ENCODE measurements at places on chromosomes 16 and 17.

DNA sequence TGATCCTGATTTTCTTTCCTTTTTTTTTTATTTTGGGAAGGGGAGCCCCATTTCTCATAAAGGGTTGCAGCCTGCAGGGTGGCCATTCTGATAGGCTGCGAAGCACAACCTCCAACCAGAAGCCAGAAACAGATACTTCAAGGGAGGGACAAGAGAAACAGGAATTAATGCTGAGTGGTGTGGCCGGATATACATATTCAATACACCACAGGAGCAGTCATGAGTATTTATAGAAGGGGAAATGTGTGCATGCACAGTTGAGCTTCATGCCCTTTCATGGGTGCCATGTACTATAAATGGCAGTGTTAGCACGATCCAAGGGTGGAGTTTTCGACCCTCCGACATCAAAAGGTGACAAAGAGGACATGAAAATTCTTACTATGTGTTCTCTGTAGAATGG, 320.8 kb downstream of the CBLN1 start:
- no peak for DNase-seq

GRCh38 chr17:48612854-48613691, 2.0 kb downstream of the HOXB8 start:
- DNase-seq = no peak

- no peak for DNase-seq
Measured at GRCh38 chr17:80905586-80906230, 85.9 kb upstream of the CHMP6 start.

GRCh38 chr17:78458736-78459335, 80.4 kb downstream of the PGS1 start:
- no peak for DNase-seq

- DNase-seq = no peak
Measured at GRCh38 chr17:48290378-48290777, 139.6 kb downstream of the SKAP1 start.

DNA sequence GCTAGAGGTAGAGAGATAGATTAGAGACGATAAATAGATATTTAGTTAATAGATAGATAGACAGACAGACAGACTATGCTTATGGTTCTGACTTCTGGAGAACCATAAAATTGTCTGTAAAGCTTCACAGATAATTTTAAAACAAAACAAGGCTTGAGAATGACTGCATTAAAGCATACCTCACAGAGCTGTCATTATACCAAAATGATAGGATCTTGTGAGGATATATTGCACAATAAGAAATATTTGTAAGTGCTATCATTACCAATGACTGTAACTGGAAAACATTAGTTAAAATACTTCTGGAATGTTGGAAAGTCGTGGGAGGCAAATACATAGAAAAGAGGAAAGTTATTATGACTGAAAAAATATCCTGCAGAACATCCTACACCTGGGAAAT, 3.6 kb upstream of the OR1E1 start:
- DNase-seq = no peak

- DNase-seq = peak; percentile 21
Measured at GRCh38 chr17:17890773-17891759, 54.3 kb upstream of the SREBF1 start.

GRCh38 chr17:71203953-71204352, 916.9 kb upstream of the SOX9 start:
- DNase-seq = no peak

DNA sequence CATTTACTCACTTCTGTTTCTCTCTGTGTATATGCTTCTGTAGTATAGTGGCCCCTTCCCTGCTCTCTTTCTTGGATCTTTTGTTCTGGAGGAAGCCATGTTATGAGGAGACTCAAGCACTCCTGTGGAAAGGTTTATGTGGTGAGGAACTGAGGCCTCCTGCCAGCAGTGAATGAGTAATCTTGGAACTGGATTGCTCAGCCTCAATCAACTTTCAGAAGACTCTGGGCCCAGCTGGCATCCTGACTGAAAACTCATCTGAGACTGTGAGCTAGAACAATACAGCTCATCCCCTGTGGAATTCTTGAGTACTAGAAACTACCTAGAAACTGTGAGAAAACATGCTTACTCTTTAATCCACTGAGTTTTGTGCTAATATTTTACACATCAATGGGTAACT, 133.1 kb upstream of the ZKSCAN2 start:
- no peak for DNase-seq

GRCh38 chr16:80554033-80554432, 13.2 kb downstream of the DYNLRB2 start:
- no peak for DNase-seq

- DNase-seq = no peak
Measured at GRCh38 chr17:9645851-9646545, 681 bp downstream of the USP43 start.

- no peak for DNase-seq
Measured at GRCh38 chr16:16146380-16147315, 76.6 kb downstream of the ABCC6 start.

DNA sequence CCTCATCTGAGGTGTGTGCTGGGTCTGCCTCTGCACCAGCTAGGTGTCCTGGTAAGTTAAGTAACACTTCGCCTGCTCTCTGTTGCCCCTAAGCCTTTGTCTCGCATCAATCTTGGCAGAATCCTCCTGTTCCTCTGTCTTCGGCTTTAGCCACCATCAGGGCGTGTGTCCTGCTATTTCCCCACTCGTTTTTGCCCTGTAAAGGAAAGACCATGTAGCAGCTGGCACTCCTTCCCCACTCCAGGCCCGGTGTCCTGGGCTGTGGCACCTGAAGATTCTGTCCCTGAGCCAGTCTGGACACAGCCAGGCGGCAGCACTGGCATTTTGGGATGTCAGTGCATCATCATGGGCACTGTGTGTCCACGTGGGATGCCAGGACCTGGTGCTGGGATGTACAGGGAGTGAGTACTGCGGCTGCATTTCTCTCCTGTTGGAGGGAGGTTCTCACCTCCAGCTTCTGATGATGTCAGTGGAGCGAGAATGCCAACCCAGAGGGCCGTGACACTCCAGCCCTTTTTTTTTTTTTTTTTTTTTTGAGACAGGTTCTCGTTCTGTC, 26.2 kb upstream of the FOXK2 start:
- no peak for DNase-seq

- no peak for DNase-seq
Measured at GRCh38 chr17:17833658-17834357, 3.0 kb downstream of the SREBF1 start.

DNA sequence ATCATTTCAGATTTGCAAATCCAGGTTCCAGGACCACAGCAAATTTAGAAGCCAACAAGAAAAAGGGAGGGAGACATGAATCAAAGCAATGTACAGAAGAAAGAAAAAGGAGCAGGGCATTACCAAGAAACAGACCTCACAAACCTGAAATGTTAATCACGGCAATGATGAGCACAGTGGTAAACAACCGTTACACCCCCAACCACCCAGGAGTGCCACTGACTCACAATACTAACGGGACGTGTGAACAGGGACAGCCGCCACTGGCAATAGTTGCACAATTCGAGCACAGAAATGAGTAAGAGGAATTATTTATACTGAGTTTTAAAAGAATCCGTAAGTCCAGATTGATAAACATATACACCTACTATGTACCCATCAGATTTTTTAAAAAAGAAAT, 13.8 kb downstream of the USP22 start:
- DNase-seq = no peak

- peak; percentile 55 for DNase-seq
Measured at GRCh38 chr17:489758-490329, 137.2 kb upstream of the RPH3AL start.
